ENCODE measurements at places on chromosomes 5 and 9.

DNA sequence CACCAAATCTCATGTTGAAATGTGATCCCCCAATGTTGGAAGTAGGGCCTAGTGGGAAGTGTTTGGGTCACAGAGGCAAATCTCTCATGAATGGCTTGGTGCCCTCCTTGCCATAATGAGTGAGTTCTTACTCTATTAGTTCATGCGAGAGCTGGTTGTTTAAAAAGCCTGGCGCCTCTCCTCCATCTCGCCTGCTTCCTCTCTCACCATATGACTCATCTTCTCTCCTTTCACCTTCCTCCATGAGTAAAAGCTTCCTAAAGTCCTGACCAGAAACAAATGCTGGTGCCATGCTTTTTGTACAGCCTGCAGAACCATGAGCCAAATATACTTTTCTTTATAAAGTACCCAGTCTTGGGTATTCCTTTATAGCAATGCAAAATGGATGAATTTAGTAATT lies 20.9 kb upstream of the ARHGAP26 start:
- H3K27ac ChIP-seq: no peak overlapping the region
- no peak overlapping the region for H3K4me3 ChIP-seq
- H3K36me3 ChIP-seq: no peaks in the 10 kb centered on the region
- H3K27me3 ChIP-seq: peaks cover 4% of the 10 kb centered on the region

GRCh38 chr5:163033656-163034055 lies 403.7 kb upstream of the CCNG1 start:
- no peak overlapping the region for H3K27ac ChIP-seq
- no peaks in the 10 kb centered on the region for H3K27me3 ChIP-seq
- no peak overlapping the region for H3K4me3 ChIP-seq
- no peak for DNase-seq
- no peaks in the 10 kb centered on the region for H3K4me1 ChIP-seq
- no peaks in the 10 kb centered on the region for H3K36me3 ChIP-seq

GRCh38 chr9:106859957-106860720 lies 2.8 kb upstream of the ZNF462 start:
- peaks cover 21% of the 10 kb centered on the region for H3K36me3 ChIP-seq
- no peak overlapping the region for H3K27ac ChIP-seq
- no peak overlapping the region for H3K4me3 ChIP-seq

GRCh38 chr5:163387589-163388343 lies 49.6 kb upstream of the CCNG1 start:
- H3K4me3 ChIP-seq: no peak overlapping the region
- H3K36me3 ChIP-seq: no peaks in the 10 kb centered on the region
- no peaks in the 10 kb centered on the region for H3K4me1 ChIP-seq
- H3K27ac ChIP-seq: no peak overlapping the region
- peaks cover 54% of the 10 kb centered on the region for H3K27me3 ChIP-seq

- DNase-seq: no peak
- no peaks in the 10 kb centered on the region for H3K4me1 ChIP-seq
- H3K36me3 ChIP-seq: no peaks in the 10 kb centered on the region
- no peak overlapping the region for H3K27ac ChIP-seq
- H3K27me3 ChIP-seq: peaks cover 22% of the 10 kb centered on the region
- H3K4me3 ChIP-seq: no peak overlapping the region
These were observed 60.4 kb downstream of the GHR start for GRCh38 chr5:42483472-42484154.

- no peak overlapping the region for H3K4me3 ChIP-seq
- no peaks in the 10 kb centered on the region for H3K4me1 ChIP-seq
- no peak for DNase-seq
These were observed 160.7 kb upstream of the MEF2C start for GRCh38 chr5:89043676-89044075.

GRCh38 chr5:154523104-154523503 lies 45.1 kb upstream of the HAND1 start:
- peaks cover 3% of the 10 kb centered on the region for H3K4me1 ChIP-seq
- H3K27me3 ChIP-seq: peaks cover 89% of the 10 kb centered on the region
- no peak for DNase-seq
- H3K4me3 ChIP-seq: no peak overlapping the region
- no peak overlapping the region for H3K27ac ChIP-seq

DNA sequence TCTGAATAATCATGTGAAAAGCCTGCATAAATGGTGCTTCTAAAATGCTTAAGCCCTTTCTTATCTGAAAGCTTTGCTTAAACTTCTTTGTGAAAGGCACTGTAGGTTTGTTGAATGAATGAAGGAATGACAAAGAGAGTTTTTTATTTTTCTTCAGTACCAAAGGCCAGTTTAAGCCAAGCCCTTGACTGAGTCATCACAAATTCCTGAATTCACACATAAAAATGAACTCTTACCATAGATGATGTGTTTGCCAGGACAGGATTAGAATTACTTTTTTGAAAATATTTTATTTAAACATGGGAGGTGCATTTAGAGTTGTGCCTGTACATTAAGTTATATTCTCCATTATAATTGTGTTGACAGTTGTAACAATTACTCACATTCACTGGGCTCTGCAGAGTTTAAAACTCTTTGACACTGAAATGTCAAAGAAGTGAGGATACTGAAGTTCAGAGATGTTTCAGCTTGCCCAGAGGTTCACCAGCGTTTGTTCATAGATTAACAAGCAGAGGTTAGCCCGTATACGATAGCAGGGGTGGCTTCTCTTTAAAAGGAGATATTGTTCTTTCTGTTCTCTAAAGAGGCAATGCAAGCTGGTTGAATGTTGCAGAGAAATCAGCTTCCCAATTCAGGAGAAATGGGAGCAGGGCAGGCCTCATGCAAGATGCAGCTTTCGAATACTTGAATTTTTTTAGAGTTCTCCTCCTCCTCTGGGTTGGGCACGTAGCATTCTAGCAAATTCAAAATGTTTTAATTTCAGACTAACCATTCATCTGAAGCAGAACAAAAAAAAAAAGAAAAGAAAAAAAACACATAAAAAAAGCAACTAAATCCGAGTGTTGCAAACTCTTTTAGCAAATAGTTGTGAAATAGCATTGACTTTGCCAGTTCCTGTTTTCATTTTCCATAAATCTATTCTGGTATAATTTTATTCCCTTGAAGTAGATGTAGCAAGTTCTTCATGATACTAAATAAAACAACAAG lies 358.7 kb upstream of the KLF4 start:
- DNase-seq: no peak
- no peak overlapping the region for H3K27ac ChIP-seq
- no peaks in the 10 kb centered on the region for H3K36me3 ChIP-seq
- H3K27me3 ChIP-seq: no peaks in the 10 kb centered on the region
- H3K4me3 ChIP-seq: no peak overlapping the region
- H3K4me1 ChIP-seq: no peaks in the 10 kb centered on the region

- peaks cover 33% of the 10 kb centered on the region for H3K27me3 ChIP-seq
- no peak overlapping the region for H3K27ac ChIP-seq
- no peaks in the 10 kb centered on the region for H3K36me3 ChIP-seq
- no peaks in the 10 kb centered on the region for H3K4me1 ChIP-seq
- H3K4me3 ChIP-seq: no peak overlapping the region
These were observed 13.6 kb upstream of the ADAMTS12 start for GRCh38 chr5:33905381-33905780.

- no peak for DNase-seq
- no peaks in the 10 kb centered on the region for H3K36me3 ChIP-seq
- H3K27me3 ChIP-seq: no peaks in the 10 kb centered on the region
- no peak overlapping the region for H3K27ac ChIP-seq
- H3K4me1 ChIP-seq: no peaks in the 10 kb centered on the region
These were observed 51.1 kb downstream of the NFIB start for GRCh38 chr9:14262827-14263226.

- no peaks in the 10 kb centered on the region for H3K36me3 ChIP-seq
- H3K27ac ChIP-seq: no peak overlapping the region
- no peak for DNase-seq
- H3K4me3 ChIP-seq: no peak overlapping the region
- H3K4me1 ChIP-seq: no peaks in the 10 kb centered on the region
- H3K27me3 ChIP-seq: peaks cover 6% of the 10 kb centered on the region
These were observed 1.1 kb downstream of the CTXN3 start for GRCh38 chr5:127650022-127650421.

- no peak overlapping the region for H3K4me3 ChIP-seq
- H3K27me3 ChIP-seq: no peaks in the 10 kb centered on the region
- no peaks in the 10 kb centered on the region for H3K36me3 ChIP-seq
These were observed 565.0 kb downstream of the DMRTA1 start for GRCh38 chr9:23011669-23012068.

GRCh38 chr5:181222630-181223057 lies 437 bp upstream of the TRIM41 start:
- peaks cover 74% of the 10 kb centered on the region for H3K36me3 ChIP-seq
- no peaks in the 10 kb centered on the region for H3K27me3 ChIP-seq

DNA sequence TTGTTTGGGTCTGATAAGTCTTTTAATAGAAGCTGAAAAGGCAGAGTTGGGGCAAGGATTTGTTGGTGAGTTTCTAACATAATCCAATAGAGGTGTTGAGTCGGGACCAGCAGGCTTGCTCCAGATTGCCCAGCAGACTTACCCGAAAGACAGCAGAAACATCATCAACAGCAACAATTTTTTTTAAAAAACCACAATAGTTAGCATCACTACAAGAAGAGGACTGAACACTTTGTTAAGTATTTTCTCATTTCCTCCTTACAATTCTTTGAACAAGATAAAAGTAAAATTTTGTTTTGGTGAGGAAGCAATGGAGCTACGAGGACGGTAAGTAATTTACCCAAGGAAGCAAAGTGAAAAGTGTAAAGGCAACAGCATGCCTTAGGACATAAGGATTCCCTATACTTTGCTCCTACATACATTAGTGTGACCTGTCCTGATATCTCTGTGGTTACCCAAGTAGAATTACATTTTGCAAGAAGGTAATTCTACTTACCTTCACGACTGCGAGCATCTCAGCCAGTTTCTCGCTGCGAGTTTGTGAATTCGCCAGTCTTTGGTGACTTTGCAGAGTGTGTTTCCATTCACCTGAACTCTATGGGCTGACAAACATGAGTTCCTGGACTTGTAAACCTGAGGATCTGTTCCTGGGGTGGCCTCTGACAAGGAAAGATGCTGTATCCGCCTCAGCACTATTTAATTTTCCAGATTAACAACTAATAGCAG lies 13.2 kb downstream of the ITK start:
- H3K36me3 ChIP-seq: peaks cover 69% of the 10 kb centered on the region
- peak overlapping the region; percentile 98 for H3K4me3 ChIP-seq
- peak overlapping the region; percentile 84 for H3K27ac ChIP-seq
- H3K27me3 ChIP-seq: no peaks in the 10 kb centered on the region
- peak; percentile 37 for DNase-seq

DNA sequence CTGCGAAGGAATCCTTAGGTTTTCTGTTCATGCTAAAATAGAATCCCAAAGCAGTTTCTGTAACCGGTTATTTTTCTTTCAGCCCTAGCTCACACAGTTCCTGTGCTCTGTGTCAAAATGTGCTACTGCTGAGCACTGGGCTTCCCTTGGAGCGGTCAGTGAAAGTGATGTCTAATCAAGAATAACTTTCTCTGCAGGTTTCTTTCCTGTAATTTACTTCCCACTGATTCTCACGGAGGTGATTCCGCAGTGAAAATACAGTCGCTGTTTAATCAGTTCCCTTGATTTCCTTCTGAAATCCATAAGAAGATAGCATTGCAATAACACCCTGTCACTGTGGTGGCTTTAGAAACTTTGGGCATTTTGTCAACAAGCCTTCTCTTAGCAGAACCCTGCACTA lies 112.0 kb upstream of the ISL1 start:
- no peaks in the 10 kb centered on the region for H3K36me3 ChIP-seq
- no peaks in the 10 kb centered on the region for H3K27me3 ChIP-seq
- H3K4me1 ChIP-seq: no peaks in the 10 kb centered on the region
- DNase-seq: no peak
- no peak overlapping the region for H3K4me3 ChIP-seq

GRCh38 chr9:4334410-4334813 lies 34.5 kb upstream of the GLIS3 start:
- H3K27ac ChIP-seq: no peak overlapping the region
- no peak for DNase-seq
- H3K27me3 ChIP-seq: peaks cover 18% of the 10 kb centered on the region
- peaks cover 3% of the 10 kb centered on the region for H3K4me1 ChIP-seq

- H3K27ac ChIP-seq: no peak overlapping the region
- peaks cover 6% of the 10 kb centered on the region for H3K36me3 ChIP-seq
- no peak overlapping the region for H3K4me3 ChIP-seq
- H3K4me1 ChIP-seq: peaks cover 66% of the 10 kb centered on the region
- DNase-seq: no peak
- no peaks in the 10 kb centered on the region for H3K27me3 ChIP-seq
These were observed 167.3 kb downstream of the KDM4C start for GRCh38 chr9:6924988-6925563.

DNA sequence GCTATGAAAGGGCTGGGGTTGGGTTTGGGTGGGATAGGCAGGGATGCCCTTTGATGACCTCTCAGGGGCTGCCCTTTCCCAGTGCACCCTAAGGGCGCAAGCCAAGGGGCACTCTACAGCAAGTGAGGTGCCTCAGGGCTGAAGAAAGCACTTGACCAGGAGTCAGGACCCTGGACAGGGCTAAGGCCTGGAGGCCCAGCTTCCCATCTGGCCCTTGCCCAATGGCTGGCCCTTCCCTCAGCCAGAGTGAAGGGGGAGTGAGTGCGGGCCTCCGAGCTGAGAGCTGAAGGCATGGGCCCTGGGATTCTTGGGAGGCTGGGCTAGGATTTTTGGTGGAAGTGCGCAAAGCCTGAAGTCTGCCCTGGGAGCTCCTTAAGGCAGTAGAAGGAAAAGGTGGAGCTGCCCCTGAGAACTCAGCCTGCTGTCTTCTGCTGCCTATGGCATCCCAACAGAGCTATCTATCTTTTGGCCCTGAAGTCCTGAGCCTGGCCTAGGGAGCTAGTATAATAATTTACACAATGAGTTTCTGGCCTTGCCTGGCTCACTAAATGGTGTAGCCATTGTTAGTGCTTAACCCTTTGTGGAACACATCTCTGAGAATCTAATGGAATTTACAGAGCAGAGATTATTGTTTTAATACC lies 16.4 kb downstream of the JADE2 start:
- peak overlapping the region; percentile 38 for H3K27ac ChIP-seq
- DNase-seq: no peak
- H3K4me1 ChIP-seq: peaks cover 40% of the 10 kb centered on the region

- no peak overlapping the region for H3K4me3 ChIP-seq
- no peaks in the 10 kb centered on the region for H3K36me3 ChIP-seq
- H3K4me1 ChIP-seq: no peaks in the 10 kb centered on the region
- H3K27me3 ChIP-seq: no peaks in the 10 kb centered on the region
- H3K27ac ChIP-seq: no peak overlapping the region
These were observed 106.9 kb downstream of the GABRG2 start for GRCh38 chr5:162174358-162174974.

DNA sequence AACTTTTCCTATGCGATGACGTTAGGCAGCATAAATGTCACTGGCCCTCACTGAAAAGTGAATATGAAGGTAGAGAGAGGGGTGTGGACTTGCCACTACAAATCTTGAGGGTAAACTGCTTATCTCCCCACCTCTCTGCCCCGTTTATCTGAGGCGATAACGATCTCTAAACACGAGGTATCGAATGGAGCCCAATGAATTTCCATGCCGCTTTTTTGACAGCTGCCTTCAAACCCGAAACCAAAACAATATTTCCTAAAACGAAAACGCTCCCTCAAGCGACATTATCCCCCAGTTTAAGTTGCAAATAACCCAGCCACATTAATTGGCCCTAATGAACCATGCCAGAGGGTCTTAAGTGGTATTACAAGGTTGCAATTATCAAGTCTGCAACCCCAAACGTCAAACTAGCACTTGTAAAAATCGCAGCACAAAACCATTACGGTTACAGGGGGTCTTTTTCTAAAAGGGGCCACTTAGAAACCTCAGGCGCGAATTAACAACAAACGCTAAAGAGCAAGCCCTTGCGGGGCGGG lies 1.4 kb downstream of the NR3C1 start:
- H3K4me3 ChIP-seq: peak overlapping the region; percentile 85
- peak overlapping the region; percentile 84 for H3K27ac ChIP-seq
- H3K36me3 ChIP-seq: peaks cover 54% of the 10 kb centered on the region
- DNase-seq: peak; percentile 13
- H3K4me1 ChIP-seq: peaks cover 53% of the 10 kb centered on the region
- no peaks in the 10 kb centered on the region for H3K27me3 ChIP-seq
